ENCODE measurements at places on chromosomes 6 and 20. TPM values are rescaled to one million over a fixed set of nuclear protein-coding genes. Genes with fewer than 3 reads are reported as not detected.
A peak's percentile ranks its signal among the peaks of the same experiment; 100 is the strongest.

DNA sequence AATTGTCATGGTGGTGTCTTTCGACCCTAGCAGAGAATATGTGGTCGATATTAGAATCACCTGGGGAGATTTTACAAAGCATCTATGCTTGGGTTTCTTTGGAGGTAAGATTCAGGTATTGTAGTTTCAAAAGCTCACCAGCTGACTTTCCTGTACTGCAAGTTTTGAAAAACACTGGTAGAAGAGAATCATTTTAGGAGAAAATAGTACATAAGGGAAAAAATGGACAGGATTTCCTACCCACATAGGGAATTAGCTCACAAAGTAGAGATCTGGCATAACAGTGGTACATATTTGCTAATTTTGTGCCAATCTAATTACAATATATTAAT, 27.4 kb upstream of the ABT1 start:
- no peak for DNase-seq

The HSPA1L gene
- total RNA-seq = 1.9 TPM

DNA sequence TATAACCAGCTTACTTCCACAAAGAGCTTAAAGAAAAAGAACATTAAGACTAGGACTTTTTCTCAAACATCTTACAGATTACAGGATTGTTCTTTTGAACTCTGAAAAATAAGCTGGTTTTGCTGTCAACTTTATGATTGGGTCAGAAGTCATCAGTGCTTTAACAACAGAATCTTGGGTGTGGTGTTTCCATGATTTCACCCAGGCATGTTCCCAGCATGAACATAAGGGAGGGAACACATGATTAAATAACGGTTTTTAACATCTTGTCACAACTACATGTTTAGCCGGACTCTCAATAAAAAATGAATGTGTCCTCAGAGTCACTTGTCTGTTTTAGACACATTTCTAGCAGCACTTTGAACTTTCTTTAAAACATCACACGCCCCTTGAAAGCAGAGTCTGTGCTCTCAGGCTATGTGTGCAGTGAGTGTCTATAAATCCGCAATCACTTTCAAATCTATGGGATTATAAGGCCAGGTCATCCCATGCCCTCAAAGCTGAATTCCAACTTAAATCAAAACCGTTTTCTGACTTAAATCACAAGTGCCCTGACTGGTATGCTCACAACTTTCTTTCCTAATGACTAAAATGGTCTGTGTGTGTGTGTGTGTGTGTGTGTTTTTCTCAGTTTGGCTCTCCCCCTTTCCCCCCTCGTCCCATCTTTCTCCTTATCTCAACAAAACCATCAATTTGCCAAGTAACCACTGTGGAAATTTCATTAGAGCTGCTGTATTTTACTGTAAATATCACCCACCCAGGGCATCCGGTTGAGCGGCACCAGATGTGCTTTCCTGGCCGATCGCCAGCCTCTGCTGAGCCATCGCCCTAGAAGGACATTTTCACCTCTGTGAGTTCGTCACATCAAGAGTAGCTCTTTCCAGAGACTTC, 216.8 kb upstream of the DTNBP1 start:
- peak; percentile 76 for DNase-seq

DNA sequence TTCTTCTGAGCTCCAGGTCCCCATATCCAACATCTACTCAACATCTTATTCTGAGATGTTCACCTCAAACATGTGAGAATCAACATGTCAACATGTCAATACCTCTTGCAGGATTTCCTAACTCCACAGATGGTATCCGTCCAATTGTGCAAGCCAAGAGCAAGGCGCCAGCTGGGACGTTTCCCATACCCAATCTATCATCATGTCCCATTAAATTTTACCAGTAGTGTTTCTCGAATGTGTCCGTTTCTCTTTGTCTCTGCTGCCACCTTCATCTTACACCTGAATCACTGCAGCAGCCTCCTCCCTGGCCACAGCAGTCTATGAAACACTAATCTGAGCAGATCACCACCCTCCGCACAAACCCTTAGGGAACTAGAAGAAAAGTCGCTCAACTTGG, 78.0 kb upstream of the RPS6KA2 start:
- DNase-seq = no peak

The FABP7 gene
- 1.2 TPM for total RNA-seq

DNA sequence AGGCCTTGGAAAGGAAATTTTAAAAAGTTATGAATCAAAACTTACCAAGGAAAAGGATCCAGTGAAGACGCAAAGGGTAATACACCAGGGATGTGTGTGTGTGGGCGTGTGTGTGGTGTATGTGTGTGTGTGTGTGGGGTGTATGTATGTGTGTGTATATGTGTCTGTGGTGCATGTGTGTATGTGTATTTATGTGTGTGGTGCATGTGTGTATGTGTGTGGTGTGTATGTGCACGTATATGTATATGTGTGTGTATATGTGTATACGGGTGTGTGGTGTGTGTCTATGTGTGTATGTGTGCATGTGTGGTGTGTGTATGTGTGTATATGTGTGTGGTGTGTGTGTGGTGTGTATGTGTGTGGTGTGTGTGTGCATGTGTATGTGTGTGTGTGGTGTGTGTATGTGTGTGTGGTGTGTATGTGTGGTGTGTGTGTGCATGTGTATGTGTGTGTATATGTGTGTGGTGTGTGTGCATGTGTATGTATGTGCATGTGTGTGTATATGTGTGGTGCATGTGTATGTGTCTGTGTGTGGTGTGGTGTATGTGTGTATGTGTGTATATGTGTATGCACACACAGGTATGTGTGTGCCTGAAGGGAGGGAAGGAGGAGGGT, 176.1 kb upstream of the SUPT3H start:
- DNase-seq = no peak

The HCRTR2 gene
- total RNA-seq = not detected

Data from type B pancreatic cell (in vitro differentiated cells).